ENCODE measurements at places on chromosomes 1 and 21.

GRCh38 chr1:153548722-153549688 lies at the start of gene S100A3:
S100A3 (minus strand) TSS chr1:153549258; CDS start chr1:153548485, 773 bp downstream.
- DNase-seq, result no peak

GRCh38 chr1:11991969-11992676 lies 11.9 kb downstream of the MFN2 start:
- DNase-seq, result no peak

- DNase-seq, result no peak
These were observed 83.1 kb upstream of the WNT4 start for GRCh38 chr1:22225858-22226589.

DNA sequence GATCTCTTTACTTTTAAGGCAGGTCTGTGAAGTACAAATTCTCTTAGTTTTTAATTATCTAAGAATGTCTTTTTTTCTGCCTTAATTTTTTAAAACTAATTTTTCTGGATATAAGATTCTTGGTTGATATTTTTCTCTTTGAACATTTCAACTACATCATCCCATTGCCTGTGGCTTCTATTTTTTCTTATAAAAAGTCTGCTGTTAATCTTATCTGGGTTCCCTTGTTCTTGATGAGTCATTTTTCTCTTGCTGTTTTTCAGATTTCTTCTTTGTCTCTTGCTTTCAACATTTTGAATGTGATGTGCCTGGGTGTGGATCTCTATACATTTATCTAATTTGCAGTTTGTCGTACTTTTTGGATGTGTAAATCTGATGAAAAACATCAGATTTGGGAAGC lies 525.2 kb upstream of the PBX1 start:
- no peak for DNase-seq

GRCh38 chr1:21651214-21652042 lies 17.7 kb downstream of the RAP1GAP start:
- DNase-seq, result peak; percentile 17

DNA sequence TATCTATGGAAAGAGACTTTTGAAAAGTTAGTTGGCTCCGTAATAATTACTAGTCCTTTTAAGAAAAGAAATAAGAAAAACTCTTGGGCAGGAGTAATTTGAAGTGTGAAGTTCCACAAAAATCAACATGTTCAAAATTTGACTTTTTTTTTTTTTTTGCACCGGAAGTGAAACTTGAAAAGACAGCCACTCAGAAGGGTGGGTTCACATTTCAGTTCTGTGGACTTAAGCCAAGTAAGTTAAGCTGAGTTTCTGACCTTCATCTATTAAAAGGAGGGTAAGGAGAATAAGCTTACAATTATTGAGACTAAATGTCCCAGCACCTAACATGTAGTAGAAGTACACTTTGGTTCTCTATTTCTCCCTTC lies 11.0 kb downstream of the RO60 start:
- no peak for DNase-seq

DNA sequence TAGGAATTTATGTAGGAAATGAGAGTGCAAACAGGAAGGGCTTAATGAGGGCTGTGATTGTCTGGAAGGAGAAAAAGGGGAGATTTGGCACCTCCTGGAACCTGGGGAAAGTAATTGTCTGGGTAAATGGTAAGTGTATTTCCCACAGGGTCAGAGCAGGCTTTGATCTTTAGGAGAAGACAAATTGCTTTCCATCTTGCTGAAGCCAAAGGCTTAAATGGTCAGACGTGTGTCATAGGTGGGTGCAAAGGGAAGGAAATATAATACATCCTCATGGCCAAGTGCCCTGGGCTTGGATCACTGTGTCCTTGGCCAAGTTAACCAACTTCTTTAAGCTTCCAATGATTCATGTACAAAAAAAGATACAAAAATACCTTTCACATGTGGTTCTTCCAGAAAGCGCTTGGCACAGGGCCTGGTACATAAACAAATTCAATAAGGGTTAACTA lies 1.3 kb upstream of the DUSP23 start:
- DNase-seq, result no peak

GRCh38 chr1:93805027-93805610 lies 73.9 kb downstream of the DNTTIP2 start:
- DNase-seq, result no peak

DNA sequence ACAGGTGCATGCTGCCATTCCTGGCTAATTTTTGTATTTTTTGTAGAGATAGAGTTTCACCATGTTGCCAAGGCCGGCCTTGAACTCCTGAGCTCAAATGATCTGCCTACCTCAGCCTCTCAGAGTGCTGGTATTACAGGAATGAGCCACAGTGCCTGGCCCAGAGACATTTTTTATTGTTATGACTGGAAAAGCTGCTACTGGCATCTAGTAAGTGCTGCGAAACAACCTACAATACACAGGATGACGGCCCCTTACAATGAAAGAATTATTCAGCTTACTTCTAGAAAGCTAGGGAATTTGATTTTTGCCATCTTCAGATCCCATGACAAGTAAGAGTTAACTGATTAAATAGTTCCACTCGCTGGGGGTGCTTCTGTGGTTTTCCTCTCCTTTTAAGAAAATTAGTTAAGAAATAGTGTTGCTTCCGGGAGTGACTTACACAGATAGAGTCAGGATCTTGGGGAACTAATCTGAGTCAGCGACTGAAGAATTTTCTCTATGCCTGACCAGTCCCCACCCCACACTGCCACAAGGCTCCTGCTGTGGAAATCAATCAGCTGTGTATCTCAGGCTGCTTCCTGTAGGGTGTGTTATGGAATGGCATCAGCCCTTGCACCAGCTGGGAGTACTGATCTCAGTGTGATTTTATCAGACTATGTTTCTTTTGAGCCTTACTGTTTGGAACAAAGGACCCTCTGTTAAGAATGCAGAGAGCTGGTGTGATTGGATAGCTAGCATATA lies 93.0 kb upstream of the BMP8A start:
- DNase-seq, result no peak

- DNase-seq, result no peak
These were observed 599.1 kb upstream of the PRMT6 start for GRCh38 chr1:106457368-106457767.

- DNase-seq, result no peak
These were observed 5.3 kb downstream of the TCHH start for GRCh38 chr1:152109998-152110294.

DNA sequence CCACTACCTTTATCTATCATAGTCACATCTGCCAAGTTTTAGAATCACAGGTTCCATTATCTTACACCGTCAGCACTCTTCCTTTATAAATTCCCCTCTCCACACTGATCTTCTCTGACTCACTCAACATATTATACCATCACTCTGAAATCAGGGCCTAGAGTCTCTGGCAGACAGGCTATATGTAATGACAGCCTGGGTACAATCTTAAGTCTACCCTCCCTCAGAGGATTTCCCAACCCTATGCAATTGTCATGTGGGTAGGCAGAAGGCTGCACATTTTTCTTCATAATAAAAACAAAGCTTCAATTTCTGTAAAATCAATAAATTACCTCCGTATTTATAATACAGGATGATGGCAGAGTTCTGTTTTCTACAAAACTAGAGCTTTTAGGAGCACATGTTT lies 138.0 kb downstream of the RERE start:
- no peak for DNase-seq

GRCh38 chr1:169451218-169451824 lies 24.0 kb upstream of the CCDC181 start:
- no peak for DNase-seq

DNA sequence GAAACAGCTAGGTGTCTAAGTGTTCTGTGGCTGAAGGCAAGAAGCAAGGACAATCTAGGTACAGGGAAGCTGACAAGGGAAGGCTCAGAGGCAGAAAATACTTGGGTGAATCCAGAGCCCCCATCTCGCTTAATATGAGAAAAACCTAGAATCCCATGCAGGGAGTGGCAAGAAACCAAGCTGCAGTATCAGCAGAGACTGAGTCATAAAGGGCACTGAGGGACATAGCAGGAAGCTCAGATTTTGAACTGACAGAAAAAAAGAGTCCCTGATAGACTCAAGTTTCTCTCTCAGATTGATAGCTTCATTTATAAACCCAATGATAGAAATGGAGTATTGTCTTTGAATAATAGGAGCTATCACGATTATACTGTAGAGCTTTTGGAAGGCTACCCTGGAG lies 77.3 kb upstream of the KCNJ15 start:
- DNase-seq, result no peak

DNA sequence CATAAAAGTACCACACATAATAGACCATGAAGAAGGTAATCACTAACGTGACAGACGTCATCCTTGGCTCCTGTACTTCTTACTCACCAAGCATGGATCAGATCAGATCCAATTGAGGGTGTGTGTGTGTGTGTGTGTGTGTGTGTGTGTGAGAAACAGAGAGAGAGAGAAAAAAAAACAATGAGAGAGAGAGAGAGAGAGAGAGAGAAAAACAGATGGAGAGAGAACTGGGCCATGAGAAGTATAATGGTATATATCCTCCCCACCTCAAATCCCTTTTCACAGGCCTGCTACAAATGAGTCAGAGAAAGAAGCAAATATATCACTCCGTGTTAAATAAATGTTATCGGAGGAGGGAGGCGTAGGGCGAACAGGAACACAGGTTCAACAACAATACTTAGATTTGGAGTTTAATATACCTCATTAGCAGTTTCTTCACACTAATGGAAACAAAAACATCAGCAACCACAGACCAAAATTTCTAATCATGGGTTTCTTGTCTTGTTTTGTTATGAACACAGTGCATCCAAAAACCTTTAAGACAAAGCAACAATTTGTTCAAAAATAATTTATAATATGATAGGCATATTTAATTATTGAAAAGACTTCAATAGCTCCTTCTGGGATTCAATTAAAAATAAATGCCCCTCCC lies 45.3 kb downstream of the TIAM1 start:
- DNase-seq, result no peak

DNA sequence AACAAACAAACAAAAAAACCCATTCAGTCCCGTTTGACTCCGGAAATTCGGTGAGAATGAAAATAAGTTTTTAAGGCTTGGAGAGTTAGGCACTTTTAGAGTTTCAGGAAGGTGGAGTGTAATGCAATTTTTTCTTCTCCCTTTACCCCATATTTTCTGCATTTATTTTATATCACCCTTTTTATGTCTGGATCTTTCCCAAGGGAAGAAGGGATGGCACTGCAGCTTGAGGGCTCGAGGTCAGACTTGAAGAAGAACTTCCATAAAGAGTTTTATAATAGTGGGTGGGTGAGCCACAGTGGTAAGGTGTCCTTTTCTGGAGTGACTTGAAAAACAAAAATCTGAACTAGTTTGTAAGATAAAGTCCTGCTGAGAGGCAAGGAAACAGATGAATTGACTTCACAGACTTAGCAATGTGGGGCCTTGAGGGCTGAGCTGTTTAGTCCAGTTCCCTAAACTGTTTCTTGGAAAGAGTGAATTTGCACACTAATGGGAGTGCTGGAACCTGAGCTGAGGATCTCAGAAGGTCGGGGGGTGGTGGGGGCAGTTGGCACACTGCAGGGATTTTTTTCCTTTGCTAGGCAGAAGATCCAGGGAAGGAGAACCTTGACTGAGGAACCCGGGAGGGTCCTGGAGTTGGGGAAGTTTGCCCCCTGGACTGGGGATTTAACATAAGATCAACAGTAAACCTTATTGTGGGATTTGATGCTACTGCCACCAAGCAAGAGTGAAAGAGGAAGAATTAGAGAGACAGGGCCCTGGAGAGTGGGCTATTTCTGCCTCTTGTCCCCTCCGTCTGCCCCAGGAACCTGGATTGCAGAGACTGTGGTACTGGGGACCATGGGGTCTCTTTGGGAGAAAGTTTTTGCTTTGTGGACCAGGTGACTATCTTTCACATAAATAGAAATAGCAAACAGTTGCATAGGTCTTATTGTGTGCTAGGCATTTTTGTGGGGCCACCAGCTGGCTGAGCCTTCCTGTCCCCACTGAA lies 1.8 kb upstream of the MEX3A start:
- no peak for DNase-seq

GRCh38 chr1:54989968-54990810 lies 8.5 kb upstream of the BSND start:
- DNase-seq, result no peak

- DNase-seq, result no peak
These were observed 160.2 kb downstream of the DHRS3 start for GRCh38 chr1:12457771-12458170.

DNA sequence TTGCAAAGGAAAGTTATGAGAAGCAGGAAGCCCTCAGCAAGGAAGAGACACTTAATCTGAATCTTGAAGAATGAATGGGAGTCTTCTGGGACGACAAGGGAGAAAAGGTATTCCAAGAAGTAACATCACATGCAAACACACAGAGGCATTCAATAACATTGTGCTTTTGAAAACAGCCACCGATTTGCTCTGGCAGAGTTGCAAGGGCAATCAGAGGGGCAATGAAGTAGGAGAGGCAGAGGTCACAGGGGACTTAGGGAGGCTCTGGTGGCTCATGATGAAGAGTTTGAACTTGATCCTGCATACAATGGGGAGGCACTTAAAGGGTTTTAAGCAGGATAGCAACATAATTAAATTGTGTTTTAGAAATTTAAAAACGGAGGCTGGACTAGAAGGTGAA lies 107.7 kb downstream of the DDX20 start:
- no peak for DNase-seq

DNA sequence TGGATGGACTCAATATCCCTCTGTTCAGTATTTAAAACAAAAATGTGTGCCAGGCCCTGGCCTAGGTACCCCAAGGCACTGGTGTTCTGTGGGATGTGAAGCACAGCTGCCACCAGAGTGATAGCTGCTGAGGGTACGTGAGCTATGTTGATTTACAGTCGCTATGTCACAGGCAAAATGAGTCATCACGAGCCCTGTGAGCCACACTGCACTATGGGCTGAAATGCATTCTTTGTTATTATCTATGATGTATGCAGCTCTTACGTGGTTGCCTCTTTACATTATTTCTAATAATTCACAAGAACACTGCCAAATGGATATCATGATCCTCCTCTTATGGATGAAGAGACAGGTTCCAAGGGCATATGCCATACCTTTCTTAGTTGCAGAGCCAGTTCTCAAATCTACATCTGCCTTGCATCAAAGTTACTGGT lies 2.1 kb downstream of the TEX38 start:
- no peak for DNase-seq

DNA sequence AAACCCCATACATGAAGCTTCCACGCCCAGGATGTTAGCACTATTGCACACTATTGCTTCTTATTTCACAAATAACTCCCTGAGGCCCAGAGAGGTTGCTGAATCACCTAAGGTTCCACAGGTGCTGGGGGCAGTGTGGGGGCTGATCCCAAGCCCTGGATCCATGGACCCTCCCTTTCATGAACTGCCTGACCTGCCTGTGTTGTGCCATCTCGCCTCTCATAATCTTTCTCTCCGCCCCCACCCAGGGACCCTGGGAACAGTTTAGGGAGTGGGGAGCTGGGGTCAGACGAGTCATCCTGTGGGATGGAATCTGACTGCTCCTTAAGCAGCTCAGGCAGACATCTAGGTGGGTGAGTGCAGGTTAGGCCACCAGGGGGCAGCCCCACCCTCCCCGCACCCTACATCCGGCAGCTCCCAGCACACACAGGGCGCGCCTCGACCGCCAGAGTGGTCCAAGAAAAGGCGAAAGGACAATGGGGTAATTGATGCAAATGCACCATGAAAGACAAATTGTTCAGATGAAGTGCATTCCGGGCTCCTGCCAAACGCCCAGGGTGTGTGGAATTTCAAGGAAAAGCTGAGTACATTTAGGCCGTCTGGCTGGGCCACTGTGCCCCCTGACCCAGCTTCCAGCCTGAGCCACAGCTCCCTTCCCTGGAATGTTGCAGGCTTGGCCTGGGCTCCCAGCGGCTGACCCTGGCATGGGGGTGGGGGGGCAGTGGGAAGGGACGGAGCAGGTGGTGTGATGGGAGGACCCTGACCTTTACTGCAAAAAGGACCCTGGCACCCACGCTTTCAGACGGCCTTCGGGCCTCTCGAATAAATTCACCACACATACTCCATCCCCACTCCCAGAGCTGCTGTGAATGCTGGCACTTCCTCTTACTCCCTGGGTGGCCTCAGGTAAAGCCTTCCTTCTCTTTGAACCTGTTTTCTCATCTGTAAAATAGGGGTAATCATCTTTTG lies 20.8 kb downstream of the PHLDA3 start:
- DNase-seq, result no peak
